ENCODE measurements at places on chromosomes 2 and 18.

DNA sequence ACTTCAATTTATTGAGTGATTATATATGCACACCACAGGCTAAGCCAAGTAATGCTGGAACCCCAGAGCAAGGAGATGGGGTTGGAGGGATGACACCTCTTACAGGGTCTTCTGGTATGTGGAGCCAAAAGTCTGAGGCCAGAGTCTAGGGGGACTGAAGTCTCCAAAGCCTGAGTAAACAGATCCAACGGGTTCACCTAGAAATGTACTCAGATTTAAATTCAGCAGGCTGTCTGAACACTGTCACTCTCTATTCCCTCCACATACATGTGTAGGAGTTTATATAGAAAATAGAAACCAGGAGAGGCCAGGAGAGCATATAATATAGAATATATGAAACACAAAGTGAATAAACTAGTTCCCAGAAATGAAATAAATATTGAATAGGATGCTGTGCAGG, 76.1 kb downstream of the PPP1R1C start:
- DNase-seq = no peak

DNA sequence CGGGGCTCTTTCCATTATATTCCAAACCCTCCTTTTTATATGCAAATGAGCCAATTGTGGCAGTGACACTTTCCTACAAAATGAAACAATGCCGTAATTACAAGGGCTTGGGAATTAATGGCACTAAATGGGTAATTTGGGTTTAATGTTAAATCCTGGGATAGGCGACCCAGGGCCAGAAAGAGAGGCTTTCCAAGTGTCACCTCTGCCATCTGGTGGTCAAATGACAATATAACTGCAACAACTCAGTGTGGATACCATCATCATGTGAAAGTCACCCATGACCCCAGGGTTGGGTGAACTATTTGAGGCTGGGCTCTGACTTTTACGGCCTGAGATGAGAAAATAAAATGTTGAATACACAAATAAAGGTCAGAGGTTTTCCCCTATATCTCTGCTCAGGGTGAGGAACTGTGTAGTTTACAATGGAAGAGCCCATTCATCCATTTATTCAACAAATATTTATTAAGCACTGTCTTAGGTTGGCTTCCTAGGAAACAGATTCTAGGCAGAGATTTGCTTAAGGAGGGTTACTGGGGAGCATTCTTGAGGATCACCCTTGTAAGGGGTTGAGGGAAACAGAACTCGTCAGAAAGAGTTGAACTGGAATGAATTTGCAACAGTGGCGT, 13.6 kb upstream of the THADA start:
- peak; percentile 54 for DNase-seq

DNA sequence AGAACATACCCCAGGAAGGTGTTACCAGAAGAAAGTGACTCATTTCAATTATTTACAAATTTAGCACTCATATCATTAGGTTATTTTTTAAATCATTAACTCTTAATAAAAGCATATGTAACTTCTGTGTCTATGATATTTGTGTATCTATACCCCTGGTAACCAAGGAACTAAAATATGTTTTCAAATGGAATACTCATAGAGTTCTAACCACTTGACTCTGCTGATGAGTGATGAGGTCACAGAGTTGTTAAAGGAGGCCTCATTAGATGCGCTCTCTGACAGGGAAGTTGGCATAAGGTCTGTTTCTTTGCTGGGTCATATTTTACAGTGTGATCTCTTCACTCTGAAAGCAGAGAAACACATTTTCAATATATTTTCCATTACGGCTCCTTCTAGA, 73.4 kb downstream of the CCDC150 start:
- DNase-seq = no peak

GRCh38 chr2:176967911-176968450, 244.6 kb upstream of the HNRNPA3 start:
- no peak for DNase-seq

DNA sequence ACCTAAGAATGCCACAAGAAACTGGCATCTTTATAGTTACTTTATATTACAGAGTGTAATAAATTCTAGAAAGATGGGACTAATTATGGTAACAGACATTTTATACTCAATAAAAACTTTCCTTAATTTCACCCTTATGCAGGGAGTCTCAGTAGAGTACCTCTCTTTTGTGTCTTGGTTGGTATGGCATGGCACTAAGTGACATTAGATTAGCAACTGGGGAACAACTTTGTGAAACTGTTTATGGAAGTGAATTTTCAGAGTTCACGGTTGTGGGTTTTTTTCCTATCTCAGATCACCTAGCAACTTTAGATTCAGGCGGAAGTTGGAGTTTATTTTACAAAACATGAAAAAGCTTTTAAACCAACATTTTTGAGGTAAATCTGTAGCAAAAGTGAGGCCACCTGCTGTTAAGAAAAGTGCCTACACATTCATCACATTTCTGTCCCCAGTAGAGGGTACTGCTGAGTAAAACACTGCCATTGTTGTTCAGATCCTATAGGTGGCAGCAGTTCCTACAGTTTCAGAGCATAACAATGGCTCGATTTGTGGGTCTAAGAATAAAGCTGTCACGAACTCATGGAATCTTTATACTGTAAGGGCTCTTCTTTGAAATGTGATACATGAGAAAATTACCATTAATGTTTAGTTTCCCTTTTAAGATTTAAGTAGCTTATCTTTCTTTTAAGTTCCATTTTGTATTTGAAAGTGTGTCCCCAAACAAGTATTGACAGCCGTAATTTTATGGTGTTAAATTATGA, 117.6 kb downstream of the CAMKMT start:
- DNase-seq = peak; percentile 81
